ENCODE measurements at places on chromosomes 2 and 18.

GRCh38 chr2:127216095-127216494, 4.0 kb downstream of the CYP27C1 start:
- no peak for DNase-seq

GRCh38 chr2:237353215-237353614, 60.7 kb downstream of the COL6A3 start:
- no peak for DNase-seq

DNA sequence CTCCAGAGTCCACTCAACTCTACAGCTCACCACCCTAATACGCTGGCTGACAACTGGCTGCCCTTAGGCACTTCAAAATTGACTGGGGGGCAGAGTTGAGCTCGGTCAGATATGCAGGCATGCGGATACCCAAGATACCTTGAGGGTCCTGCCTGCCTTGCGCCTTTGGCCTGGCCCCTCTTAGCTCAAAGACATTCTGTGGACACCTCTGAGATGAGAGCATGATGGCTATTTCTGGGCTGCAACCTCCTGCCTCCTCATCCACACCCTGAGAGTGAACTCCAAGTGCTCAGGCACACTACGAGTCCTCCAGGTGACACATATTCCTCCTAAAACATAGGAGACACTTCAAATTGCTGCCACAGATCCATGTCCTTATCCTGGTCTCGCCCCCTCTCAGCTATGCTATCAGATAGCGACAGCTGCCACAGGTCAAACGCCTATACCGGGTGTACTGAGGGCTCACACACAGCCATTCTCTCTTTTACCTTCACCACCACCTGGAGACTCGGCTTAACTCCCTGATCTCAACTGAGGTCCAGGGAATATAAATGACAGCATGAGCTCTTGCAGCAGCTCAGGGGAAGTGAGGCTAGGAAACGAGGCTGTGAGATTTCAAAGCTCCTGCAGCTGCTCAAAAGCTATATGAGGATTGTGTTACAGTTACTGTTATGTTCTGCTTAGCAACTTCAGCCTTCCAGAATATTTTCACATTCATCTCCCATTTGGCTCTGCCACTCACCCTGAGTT, 60.5 kb upstream of the TEX51 start:
- no peak for DNase-seq

GRCh38 chr2:74333175-74333574, 10.0 kb downstream of the SLC4A5 start:
- peak; percentile 8 for DNase-seq

DNA sequence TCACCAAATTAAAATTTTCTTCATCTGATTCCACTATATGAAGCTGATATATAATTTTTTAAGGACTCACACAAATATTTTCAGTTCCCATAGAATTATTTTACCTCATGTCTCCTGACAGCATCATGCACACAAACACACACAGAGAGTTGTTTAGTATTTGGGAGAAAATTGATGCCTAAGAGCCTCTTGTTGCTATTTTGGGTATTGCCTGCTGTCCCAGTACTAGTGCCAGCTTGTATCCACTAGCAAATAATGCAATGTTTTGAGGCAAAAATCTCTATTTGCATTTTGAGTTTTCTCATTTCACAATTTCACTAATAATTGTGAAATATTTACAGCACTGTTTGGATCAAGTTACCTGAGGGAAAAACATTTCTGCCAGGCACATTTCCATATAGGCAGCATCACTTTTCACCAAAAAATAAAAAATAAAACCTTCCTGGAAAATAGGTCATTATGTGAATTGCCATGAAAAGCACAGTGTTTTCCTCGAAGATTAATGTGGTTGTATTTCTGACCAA, 328.2 kb downstream of the KCNJ3 start:
- DNase-seq, result no peak

GRCh38 chr2:73337828-73338227, 44.5 kb upstream of the EGR4 start:
- no peak for DNase-seq

- no peak for DNase-seq
These were observed 877 bp upstream of the BCL2L11 start for GRCh38 chr2:111119822-111120252.

DNA sequence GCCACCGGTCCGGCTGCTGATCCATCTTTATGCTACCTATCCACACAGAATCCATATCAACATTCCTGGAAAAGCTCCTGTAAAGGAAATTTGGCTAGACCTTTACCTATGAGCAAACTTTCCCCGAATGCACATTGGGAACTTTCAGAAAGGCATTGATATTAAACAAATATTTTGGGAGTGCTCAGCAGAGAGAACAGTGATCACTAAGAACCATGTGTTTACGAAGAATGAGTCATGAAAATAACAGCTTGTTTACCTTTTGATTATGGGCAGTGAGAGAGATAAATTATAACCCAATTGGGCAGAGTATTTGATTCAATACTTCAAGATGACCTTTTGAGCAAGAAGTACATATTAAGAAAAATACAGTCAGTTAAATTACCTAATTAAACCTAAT, 189.7 kb upstream of the CDH2 start:
- no peak for DNase-seq

- DNase-seq, result no peak
These were observed 357.9 kb downstream of the THSD7B start for GRCh38 chr2:137123226-137123625.

GRCh38 chr2:44351676-44352075, 9.6 kb downstream of the PREPL start:
- no peak for DNase-seq

DNA sequence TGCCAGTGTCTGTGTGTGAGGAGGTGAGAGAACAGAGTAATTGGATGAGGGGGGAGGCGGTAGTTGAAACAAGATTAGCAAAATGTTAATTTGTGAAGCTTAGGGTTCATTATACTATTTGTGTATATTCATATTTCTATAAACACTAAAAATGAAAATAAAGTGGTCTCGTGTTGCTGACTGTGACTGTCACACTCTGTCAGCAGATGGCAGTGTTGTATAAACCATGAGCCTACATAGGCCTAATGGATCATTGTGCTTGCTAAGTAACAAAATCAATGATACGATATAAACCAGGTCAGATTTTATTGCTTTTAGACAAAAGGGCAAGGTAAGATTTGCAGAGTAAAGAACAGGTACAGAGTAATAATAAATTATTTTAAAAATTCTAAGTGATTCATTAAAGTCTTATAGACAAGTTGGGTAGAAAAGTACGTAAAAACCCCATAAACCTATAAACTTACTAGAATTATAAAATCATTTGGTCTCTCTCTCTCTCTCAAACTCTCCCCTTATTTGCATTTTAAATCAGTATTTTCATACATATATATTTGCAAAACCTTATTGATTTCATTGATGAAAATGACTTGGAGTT, 182.7 kb downstream of the RPIA start:
- peak; percentile 21 for DNase-seq

DNA sequence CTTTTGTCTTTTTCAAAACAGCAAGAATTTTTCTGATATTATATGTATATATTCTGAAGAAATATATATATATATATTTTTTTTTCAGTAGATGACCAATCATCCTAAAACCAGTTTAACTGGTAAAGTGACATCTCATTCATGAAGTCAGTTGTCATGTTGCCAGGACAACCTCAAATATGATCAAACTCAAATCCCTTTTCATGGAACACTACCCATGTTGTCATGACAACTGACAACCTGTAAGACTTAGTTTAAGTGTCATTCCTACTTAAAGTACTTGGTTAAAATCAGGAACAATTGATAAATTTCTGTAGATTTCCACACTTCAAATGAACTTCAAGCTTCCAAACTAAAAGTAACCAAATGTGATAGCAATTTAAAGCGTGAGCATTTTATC, 101.8 kb upstream of the ERBB4 start:
- DNase-seq, result no peak

DNA sequence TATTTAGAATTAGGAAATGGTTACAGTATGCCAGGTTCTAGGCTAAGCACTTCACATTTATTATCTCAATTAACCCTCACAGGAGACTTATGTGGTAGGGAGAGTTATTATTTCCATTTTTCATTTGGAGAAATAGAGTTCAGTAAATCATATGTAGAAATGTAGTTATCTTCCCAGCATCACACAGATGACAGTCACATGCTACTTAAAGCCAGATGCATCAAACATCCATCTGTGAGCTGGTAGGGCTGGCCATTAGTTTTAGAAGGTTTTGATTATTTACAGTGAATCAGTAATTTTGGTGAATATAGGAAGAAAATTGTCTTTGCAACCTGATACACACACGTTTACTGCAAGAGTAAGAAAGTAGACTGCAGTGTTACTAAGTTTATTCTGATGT, 97.9 kb downstream of the RIT2 start:
- no peak for DNase-seq

DNA sequence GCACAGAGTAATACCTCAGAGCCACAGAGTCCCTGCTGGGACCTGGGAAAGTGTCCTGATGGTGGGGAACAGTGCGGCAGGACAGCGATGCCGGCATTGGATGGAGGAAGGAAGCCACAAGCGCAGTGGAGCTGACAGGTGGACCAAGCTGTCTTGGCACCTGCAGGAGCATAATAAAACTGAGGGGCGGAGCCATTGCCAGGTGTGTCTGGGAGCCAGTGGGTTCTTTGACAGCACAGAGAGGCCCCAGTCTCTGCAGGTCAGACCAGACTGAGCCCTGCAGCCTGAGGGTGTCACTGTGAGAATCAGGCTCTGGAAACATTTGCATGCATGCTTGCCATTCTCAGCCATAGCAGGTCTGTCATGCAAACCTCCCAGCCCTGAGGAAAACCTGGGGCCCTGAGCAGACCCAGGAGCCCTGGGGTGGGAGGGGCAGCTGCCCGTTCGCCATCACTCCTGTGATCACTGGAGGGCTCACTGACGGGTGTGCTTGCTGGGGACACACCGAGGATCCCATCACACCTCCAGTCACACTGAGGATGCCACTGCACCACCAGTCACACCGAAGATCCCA, 210.5 kb upstream of the HDAC4 start:
- peak; percentile 1 for DNase-seq

DNA sequence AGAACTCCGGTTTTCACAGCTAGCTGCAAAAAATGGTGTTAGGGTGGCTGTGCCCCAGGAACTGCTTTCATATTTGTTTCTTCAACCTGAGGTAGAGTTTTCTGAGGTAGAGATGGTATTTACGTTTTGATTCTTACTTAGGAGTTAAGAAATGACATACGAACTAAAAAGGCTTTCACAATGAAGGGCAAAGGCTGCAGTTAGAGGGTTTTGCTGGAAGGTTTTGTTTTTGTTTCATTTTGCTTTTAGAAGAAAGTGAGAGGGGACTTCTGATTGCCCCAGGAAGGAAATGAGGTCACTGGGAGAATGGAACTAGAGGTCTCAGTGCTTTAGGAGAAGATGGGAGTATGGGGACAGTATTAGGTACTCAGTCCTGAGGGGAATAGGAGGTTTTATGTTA, 15.5 kb downstream of the CDCA7 start:
- no peak for DNase-seq

DNA sequence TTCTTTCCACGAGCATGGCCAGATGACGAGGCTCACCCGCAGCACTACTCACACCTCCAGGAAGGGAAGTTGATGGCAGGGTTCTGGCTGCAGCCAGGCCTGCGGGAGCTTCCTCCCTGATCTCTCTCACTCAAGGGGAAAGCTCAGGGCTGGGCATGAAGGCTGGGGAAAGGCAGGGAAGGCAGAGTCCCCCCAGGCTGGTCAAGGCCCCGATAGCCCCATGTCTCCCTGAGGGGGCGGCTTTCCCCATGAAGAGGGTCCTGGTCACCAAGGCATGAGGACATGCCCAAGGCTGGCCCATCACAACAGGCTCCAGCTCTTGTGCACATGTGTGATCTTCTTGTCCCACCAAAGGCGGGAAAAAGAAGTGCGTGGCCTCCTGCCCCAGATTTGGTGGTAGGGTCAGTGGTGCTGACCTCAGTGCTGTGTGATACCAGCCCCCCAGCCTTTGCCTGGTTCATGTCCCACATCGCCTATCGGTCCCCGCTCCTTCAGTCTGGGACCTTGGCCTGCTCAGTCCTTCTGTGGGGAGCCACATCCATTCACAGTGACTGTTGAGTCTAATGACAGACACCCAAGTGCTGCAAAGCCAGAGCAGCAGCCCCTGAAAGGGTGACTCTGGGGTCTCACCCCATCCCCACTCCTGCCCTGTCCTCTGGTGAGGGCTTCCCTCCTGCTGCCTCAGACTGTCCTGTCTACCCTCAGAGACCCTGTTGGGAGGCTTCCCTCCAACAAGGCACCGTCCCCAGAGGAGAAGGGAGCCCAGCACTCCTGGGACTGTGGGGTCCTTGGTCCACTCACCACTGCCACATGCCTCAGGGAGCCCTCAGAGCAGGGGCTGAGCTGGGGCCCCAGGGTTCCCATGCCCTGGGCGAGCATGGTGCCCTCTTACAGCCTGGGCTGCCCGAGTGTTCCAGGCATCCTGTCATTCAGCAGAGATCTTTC, 49.8 kb upstream of the ALPP start:
- DNase-seq, result no peak

GRCh38 chr2:129891341-129892320, 87.8 kb upstream of the RAB6C start:
- no peak for DNase-seq

- no peak for DNase-seq
These were observed 247.7 kb downstream of the ZNF385B start for GRCh38 chr2:179613701-179614100.

DNA sequence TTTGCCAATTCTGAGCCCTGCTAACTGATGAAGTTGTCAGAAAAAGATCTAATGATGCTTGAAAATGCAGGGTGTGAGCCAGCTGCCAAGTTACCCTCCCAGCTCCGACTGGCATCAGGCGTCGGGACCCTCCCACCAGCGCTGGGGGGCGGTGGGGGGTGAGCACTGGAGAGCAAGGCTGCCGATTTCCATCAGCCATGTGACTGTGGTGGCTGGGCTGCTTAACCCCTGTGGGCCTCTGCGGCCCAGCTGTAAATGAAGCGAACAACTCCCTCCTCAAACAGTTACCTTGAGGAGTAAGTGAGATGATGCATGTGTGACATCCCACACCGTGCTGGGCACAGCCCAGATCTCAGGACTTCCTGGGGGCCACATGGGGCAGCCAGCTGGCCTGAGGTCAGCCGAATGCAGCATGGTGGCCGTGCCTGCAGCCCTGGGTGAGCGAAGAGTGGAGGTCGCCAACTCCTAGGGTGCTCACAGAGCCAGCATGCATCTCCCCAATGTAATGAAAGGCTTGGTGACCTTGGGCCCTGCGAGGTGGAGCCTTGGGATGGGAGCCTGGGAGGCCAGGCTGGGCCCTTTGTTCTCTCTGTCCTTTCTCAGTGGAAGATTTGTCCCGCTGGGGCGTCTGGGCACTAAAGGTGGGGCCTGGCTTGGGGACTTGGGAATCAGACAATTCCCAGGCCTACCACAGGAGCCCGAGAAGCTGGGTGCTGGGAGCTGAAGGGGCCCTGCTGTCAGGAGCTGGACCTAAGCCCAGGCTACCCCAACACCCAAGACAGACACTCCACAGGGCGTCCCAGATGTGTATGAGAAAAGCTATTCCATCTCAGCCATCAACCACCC, 25.1 kb downstream of the CIB4 start:
- no peak for DNase-seq

DNA sequence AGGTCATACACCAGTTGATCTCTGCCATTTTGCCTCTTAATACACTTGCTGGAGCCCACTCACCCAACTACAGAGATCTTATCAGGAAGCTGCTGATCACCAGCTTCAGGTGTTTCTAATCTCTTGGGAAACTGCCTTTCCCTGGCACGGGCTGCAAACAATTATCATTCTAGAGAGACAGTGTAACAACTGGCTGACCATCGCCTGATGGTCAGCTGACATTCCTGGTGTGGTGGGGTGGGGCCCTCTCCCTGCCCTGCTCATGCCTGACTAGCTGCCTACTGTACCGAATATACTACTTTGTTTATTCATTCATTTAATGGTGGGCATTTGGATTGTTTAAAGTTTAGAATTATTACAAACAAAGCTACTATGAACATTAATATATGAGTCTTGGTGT, 311.5 kb downstream of the CBLN2 start:
- DNase-seq, result no peak
